ENCODE measurements at places on chromosomes 7 and 10. TPM values are rescaled to one million over a fixed set of nuclear protein-coding genes. Genes with fewer than 3 reads are reported as not detected.

NODAL gene
- polyA plus RNA-seq: 0.07 TPM

GPC2 gene
- 7.7 TPM for polyA plus RNA-seq

- H3K4me1 ChIP-seq: no peaks in the 10 kb centered on the region
- H3K36me3 ChIP-seq: no peaks in the 10 kb centered on the region
- no peak overlapping the region for H3K27ac ChIP-seq
Observed at GRCh38 chr7:3336042-3336665, 35.1 kb downstream of the SDK1 start.

DNA sequence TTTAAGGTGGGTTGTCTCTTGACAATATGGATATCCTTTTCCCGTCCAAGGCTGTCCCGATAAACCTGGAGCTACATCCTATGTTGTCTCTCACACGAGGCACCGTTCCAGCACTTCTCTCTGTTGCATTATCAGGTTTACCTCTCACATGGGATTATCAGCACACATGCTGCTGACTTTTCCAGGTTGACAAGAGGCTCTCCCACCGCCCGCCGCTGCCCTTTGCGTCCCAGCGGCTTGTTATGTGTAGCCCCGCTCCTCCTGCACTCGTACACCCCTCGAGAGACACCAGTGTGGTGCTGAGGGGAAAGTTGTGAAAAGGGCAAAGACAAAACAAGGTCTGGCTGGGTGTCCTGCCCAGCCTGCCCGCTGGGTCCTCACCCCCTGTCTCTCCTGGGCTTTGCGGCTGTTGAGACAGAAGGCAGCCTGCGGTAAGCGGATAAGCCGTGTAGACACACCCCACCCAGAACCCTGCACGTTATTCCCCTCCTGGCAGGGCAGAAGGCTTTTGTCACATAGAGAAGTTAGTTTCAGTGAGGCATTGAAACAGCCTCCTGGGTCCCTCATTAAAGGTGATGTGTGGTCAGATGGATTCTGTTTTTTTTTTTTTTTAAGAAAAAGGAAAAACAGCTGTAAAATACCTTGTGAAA is 38.7 kb downstream of the UBE3C start:
- peaks cover 76% of the 10 kb centered on the region for H3K36me3 ChIP-seq
- H3K27me3 ChIP-seq: no peaks in the 10 kb centered on the region
- no peak for DNase-seq
- no peaks in the 10 kb centered on the region for H3K4me1 ChIP-seq

DNA sequence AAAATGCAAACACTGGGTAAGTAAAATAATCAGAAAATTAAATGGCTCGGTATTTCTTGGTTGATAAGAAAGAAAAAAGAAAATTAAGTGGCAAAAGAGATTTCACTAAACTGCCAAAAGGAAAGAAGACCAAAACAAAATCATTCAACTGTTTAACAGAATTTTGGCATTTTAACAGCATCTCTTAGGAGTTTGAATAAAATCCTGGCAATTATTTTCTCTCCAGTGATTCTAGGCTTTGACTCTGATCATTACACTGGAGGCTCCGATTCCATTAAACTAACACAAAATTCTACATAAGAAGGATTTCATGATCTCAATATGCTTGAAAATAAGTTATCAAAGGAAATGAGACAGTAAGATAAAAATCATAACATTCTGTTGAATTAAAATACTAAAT is 62.3 kb downstream of the ARHGAP21 start:
- H3K36me3 ChIP-seq: no peaks in the 10 kb centered on the region
- no peaks in the 10 kb centered on the region for H3K4me1 ChIP-seq
- no peak for DNase-seq
- no peak overlapping the region for H3K27ac ChIP-seq
- no peaks in the 10 kb centered on the region for H3K27me3 ChIP-seq

DNA sequence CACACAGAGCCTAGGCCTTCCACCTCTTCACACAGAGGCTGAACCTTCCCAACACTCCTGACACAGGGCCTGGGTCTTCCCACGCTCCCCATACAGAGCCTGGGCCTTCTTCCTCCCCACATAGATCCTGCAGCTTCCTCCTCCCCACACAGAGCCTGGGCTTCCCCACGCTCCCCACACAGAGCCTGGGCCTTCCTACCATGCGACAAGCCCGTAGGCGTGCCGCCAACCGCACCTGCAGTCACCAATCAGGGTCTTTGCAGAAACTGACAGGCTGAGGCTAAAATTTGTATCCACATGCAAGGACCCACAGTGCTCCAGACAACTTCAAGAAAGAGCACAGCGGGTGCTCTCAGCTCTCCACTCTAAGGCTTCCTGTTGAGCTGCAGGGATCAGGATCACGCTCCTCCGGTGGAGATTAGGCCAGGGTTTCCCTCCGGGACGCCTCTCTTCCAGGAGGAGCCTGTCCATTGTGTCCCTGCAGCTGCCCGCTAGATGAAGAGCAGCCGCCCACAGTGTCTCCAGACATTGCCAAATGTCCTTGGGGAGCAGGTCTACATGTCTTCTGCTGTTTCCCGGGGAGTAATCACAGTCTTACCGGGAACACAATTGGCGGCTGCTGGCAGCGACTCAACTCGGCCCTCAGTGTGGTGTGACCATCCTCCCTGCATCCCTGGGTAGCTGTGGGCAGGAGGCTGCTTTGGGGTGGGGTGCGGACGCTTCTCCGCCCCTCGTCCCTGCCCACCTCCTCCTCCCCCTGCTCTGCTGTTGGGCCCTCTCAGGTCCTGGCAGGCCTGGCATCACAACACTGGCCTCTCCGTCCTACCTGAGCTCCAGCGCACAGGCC is 9.7 kb downstream of the CFAP46 start:
- no peaks in the 10 kb centered on the region for H3K4me1 ChIP-seq
- H3K4me3 ChIP-seq: no peak overlapping the region
- H3K27ac ChIP-seq: no peak overlapping the region

DNA sequence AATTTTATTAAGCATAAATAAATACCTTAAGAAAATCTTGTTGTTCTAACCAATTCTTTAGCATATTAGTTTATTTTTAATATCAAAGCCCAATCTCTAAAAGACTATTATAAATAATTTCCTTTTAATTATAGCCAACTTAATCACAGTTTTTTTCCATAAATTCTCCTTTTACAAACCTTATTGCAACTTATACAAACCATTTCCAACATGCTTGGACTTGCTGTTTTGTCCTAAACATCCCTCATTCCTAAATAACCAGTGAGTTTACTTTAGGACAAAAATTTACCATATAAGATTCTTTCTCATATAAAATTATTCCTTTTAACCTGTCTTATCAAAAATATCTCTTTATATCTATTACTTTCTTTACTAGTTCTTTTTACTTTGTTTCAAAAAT is 25.2 kb upstream of the LSM8 start:
- H3K4me3 ChIP-seq: no peak overlapping the region
- H3K27me3 ChIP-seq: no peaks in the 10 kb centered on the region
- H3K27ac ChIP-seq: no peak overlapping the region
- H3K36me3 ChIP-seq: no peaks in the 10 kb centered on the region
- H3K4me1 ChIP-seq: no peaks in the 10 kb centered on the region
- no peak for DNase-seq

- no peak overlapping the region for H3K27ac ChIP-seq
- H3K36me3 ChIP-seq: no peaks in the 10 kb centered on the region
- no peak for DNase-seq
Observed at GRCh38 chr7:28469562-28469961, 57.2 kb downstream of the CREB5 start.

DNA sequence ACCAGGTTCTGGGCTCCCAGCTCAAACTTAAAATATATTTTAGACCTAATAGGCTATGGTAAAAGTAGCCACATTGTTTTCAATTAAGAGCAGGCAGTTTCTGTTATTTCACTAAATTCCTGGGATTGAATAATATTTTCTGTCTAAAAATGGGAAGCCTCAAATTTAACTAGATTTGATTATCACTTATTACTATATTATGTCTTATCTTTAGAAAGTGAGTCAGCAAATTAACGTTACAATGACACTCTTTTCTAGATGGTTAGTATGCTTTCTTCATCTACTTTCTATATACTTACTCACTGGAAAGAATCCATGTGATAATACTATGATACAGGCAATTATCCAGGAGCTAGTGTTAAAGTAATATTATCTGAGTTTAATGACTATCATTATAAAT is 27.5 kb downstream of the KIF5B start:
- H3K36me3 ChIP-seq: peaks cover 23% of the 10 kb centered on the region
- H3K4me1 ChIP-seq: no peaks in the 10 kb centered on the region
- no peak overlapping the region for H3K27ac ChIP-seq
- no peak for DNase-seq
- H3K27me3 ChIP-seq: no peaks in the 10 kb centered on the region

GRCh38 chr7:18520450-18521235 is 25.1 kb downstream of the HDAC9 start:
- peaks cover 27% of the 10 kb centered on the region for H3K4me1 ChIP-seq
- H3K27ac ChIP-seq: peak overlapping the region; percentile 77
- H3K36me3 ChIP-seq: peaks cover 2% of the 10 kb centered on the region
- DNase-seq: peak; percentile 74
- H3K27me3 ChIP-seq: no peaks in the 10 kb centered on the region

- no peaks in the 10 kb centered on the region for H3K27me3 ChIP-seq
- no peak overlapping the region for H3K27ac ChIP-seq
- no peaks in the 10 kb centered on the region for H3K4me1 ChIP-seq
- DNase-seq: no peak
Observed at GRCh38 chr7:71491336-71491735, 359.4 kb downstream of the GALNT17 start.
